Progenitor cell of endocrine pancreas (in vitro differentiated cells): ENCODE measurements at places on chromosomes 7 and 10. TPM values are rescaled to one million over a fixed set of nuclear protein-coding genes. Genes with fewer than 3 reads are reported as not detected.

TRPV6 gene
- total RNA-seq = 5.7 and 6.2 TPM in 2 replicates

DNA sequence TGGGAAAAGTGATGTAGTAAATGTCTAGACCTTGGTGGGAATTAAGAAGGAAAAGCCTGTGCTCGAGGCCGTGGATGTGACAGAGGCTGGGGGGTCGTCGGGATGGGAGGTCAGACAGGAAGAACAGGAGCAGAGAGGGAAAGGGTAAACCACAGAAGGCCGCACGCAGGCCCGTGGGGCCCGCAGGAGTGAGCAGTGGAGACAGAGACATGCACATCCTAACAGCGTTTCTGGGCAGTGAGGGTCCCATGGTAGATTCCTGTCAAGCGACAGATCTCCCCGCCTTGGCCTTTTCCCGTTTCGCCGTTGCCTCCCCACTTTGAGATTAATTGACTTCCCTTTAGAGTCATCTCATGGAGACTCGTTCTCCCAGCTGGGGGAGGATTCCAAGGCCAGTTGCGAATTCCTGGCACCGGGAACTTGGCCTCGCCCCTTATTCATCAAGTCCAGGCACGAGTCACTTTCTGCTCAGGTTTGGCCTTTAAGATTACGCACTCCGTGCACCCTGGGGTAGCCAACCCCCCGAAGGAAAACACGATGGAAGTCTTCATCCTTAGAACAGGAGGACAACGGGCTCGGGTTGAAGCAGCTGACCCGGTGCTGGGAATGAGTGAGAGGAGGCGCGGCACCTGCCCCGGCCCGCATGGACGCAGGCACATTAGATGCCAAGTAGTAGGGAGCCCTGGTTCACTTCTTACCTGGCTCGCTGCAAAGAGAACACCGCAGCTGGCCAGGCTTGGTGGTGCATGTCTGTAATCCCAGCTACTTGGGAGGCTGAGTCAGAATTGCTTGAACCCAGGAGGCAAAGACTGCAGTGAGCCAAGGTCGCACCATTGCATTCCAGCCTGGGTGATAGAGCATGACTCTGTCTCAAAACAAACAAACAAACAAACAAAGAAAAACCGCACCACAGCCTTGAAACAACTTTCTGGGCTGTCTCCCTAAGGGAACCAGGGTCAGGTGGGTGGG, 315.2 kb upstream of the SHH start:
- no peaks in the 10 kb centered on the region for H3K36me3 ChIP-seq
- H3K4me3 ChIP-seq = no peak overlapping the region
- no peak overlapping the region for H3K27ac ChIP-seq
- DNase-seq = no peak

- H3K36me3 ChIP-seq = no peaks in the 10 kb centered on the region
- H3K27me3 ChIP-seq = peaks cover 3% of the 10 kb centered on the region
- peaks cover 3% of the 10 kb centered on the region for H3K4me1 ChIP-seq
- no peak for DNase-seq
These were observed 258.7 kb downstream of the CCDC3 start for GRCh38 chr10:12742771-12743170.

DNA sequence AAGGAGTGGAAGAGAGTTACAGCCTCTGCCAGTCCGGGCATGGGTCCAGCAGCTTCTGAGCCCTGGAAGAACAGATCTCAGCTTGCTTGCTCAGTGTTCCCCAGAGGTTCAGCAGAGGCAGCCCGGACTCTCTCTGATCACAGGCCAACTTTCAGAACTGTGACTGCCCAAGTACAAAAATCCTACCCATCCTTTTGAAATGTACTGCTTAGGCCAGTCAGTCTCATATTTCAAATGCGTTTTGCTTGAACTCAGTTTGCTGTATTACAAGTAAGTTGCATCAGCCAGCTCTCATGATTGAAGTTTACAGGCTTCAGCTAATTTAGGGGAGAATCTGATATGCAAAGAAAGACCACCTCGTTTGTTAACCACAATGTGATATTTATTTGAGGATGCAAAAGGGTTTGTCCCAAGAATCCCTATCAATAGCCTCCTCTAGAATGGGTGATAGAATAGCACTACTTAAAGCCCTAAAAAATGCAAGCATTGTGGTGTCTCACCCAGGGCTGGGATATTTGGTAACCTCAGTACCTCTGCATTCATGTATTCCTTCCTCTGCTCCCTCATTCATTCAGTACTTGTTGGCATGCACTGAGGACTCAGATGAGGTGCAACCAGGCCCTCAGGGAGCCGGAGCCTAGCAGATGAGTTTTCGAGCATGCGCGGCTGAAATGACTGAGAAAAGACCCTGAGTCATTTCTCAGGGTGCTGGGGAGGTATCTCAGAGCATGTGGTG, 7.0 kb downstream of the AIMP2 start:
- H3K4me3 ChIP-seq = no peak overlapping the region
- peaks cover 22% of the 10 kb centered on the region for H3K36me3 ChIP-seq
- H3K4me1 ChIP-seq = peaks cover 9% of the 10 kb centered on the region
- no peak overlapping the region for H3K27ac ChIP-seq
- H3K27me3 ChIP-seq = no peaks in the 10 kb centered on the region

DNA sequence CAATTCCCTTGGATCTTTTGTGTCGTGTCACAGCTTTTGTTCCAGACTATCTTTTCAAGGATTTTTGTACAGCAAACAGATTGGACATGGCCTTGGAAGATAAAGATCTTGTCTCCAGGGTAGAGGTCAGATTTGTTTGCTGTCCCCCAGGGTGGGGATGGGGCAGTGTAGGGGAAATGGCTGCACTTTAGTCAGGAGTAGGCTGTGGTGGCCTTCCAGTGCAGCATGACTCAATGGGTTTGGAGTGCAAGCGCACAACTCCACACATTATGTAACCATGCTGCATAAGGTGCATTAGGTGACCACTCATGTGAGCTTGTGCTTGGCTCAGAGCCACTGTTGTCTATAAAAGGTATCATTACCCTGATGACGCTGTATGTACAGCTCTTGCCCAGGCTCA, 23.9 kb upstream of the ADAMTS14 start:
- no peaks in the 10 kb centered on the region for H3K36me3 ChIP-seq
- H3K27ac ChIP-seq = no peak overlapping the region
- H3K4me1 ChIP-seq = peaks cover 5% of the 10 kb centered on the region
- H3K4me3 ChIP-seq = no peak overlapping the region
